ENCODE measurements at places on chromosomes 4 and X.

GRCh38 chrX:109187473-109188168 lies 294.3 kb downstream of the GUCY2F start:
- no peak for DNase-seq

GRCh38 chr4:148442832-148443511 lies 758 bp upstream of the NR3C2 start:
- DNase-seq, result no peak

GRCh38 chrX:17740137-17741122 lies 3.1 kb downstream of the SCML1 start:
- no peak for DNase-seq

GRCh38 chrX:115357326-115358120 lies 68.0 kb downstream of the LUZP4 start:
- no peak for DNase-seq

GRCh38 chr4:118921786-118922185 lies 33.1 kb downstream of the SYNPO2 start:
- DNase-seq, result no peak

DNA sequence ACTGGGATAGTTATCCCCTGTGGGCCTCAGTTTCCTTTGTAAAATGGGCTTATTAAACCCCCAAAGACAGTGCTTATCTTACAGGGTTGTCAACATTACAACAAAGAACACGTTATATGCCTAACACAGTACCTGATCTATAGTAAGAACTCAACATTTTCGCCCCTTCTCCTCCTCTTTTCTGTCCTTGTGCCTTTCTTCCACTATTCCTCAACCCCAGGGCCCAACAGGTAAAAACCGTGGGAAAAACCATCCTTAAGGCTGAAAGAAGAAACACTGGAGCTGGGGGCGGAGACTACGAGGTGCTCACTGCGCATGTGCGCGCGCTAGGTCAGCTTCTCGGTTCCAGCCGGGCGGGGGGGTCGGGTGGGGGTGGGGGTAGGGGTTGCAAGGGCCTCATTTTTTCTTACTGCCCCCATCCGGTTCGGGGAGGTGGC lies 426 bp upstream of the XIAP start:
- DNase-seq, result peak; percentile 89

DNA sequence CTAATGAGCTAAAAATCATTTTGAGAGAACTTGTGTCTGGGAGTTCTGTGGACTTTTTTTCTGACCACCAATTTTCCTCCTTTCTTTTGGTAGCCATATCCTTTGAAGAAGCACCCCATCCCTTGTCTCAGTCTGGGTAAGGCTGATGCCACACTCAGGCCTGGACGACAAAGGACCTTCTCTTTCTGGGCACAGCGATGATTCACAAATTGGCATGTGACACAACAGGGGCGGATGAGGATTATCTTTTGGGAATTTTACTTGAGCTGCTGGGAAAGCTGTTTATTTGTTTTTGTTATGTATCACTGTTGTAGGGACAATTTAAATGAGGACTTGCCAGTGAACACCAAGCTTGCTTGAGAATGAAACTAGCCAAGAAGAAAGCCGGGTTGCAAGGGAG lies 233.4 kb upstream of the HAND2 start:
- DNase-seq, result no peak

- DNase-seq, result no peak
These were observed 26.4 kb upstream of the HPGDS start for GRCh38 chr4:94369046-94369445.

GRCh38 chrX:30615229-30615628 lies 37.7 kb upstream of the TASL start:
- no peak for DNase-seq

DNA sequence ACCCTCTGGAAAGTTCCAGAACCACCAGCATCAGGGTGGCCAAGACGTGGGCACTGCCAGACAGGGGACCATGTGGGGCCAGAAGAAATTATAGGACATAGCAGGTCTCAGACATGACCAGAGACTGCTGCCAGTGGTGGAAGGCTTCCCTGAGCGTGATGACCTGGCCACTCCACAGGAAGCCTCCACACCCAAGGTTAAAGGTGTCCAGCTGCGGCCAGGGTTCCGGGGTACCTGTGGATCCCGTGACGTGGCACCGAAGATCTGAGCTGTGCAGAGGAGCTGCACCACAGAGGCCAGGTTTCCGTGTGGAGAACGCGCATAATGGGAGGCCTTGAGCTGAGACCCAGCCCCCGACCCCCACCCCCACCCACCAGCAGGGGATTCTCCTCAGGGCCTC lies 16.4 kb upstream of the CTBP1 start:
- DNase-seq, result no peak

DNA sequence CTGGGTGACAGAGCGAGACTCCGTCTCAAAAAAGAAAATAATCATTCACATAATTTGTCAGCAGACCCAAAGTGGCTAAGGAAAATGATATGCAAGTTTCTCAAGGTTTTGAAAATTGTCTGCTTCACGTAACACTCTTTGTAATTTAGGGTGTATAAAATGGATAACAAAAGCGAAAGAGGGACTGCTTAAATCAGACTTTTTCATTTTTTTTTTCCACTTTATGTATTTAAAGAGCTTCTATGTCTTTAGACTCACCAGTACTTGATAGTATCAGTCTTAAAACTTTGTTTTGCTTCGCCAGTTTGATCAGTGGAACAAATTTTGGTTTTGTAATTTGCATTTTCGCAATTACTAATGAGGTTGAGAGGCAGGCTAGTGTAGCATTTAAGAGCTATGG lies 34.6 kb downstream of the USP9X start:
- no peak for DNase-seq

DNA sequence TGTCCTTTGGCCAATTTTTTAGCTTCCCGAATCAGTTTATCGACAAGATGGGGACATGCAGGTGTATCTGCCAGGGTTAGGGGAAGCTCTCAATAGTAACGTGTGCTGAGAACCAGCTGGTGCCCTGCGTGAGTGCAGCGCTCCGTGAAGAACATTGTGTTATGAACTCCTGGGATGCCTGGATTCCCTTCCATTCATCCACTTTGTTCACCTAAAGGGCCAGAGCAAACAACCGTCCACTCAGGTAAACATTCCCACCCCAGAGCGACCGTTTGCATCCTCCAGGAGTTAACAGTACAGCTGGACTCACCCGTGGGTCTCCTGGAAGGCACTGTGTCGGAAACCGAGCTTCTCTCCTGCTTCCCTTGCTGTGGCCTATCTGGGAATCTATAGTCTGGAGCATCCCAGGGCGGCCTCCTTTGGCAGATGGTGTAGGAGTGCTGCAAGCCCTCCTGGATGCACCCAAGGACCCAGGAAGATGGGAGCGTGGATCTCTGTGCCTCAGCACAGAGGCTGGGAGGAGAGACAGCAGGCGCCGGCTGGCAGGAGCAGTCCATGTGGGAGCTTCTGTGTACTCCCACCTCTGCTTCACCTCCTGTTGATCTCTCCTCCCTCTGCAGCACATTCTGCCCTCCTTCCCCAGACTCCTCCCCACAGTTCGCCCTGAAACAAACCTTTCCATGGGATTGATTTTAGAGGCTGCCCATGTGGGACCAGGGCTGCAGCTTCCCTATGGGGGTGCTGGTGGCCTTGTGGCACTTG lies 62.7 kb downstream of the SHROOM2 start:
- DNase-seq, result no peak

GRCh38 chrX:153633607-153634180 lies 13.3 kb upstream of the DUSP9 start:
- DNase-seq, result peak; percentile 68

GRCh38 chrX:138519296-138519695 lies 192.2 kb downstream of the FGF13 start:
- no peak for DNase-seq

DNA sequence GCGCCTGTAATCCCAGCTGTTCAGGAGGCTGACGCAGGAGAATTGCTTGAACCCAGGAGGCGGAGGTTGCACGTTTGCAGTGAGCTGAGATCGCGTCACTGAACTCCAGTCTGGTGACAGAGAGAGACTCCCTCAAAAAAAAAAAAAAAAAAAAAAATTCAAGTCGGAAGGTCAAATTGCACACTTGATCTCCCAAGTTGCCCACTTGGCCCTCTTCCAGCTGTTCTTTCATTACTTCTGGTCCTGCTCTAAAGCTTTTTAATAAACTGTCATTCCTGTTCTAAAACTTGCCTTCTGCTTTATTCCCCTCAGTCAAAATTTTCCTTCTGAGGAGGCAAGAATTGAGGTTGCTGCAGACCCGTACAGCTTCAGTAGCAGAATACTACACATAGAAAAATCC lies 2358.0 kb downstream of the ARAP2 start:
- no peak for DNase-seq

DNA sequence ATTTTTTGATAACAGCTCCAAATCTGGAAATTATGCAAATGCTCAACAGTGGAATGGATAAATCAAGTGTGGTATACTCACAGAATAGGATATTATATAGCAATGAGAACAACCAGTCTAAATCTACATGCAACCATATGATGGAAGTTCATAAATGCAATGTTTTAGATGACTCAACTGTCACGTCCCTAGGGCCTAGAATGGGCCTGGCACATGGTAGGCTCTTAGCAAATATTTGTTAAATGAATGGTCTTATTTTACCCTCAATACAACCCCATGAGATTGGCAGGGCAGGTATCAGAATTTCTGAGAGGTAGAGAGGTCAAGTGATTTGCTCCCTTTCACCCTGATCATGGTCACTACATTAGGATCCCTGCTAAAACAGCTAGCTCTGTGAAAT lies 14.6 kb upstream of the NKX3-2 start:
- no peak for DNase-seq

- no peak for DNase-seq
These were observed 38.7 kb downstream of the PCGF3 start for GRCh38 chr4:744212-744841.

DNA sequence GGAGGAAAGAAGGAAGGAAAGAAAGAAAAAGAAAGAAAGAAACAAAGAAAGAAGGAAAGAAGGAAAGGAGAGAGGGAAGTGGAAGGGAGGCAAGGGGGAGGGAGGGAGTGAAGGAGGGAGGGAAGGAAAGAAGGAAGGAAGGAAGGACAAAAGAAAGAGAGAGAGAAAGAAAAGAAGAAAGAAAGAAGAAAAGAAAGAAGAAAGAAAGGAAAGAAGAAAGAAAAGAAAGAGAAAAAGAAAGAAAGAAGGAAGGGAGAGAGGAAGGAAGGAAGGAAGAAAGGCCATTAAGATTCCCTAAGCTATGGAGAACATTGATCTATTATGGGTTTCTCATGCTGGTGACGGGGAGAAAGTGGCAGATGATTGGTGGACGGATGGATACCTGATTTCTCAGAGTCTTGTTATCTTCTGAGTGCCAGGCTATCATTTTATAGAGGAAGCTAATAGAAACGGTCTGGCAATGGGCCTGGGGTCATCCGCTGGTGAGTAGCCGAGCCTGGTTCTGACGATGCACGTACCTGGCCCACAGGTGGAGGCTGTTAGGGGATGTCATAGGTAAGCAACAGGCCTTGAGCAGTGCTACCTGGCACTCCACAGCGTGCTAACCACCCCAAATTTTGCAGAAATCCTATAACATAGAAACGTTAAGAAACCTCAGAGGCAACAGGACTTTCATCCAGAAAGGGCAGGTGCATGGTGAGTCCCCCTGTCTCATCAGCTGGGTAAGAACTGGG lies 142.9 kb downstream of the SHOX start:
- DNase-seq, result peak; percentile 15

DNA sequence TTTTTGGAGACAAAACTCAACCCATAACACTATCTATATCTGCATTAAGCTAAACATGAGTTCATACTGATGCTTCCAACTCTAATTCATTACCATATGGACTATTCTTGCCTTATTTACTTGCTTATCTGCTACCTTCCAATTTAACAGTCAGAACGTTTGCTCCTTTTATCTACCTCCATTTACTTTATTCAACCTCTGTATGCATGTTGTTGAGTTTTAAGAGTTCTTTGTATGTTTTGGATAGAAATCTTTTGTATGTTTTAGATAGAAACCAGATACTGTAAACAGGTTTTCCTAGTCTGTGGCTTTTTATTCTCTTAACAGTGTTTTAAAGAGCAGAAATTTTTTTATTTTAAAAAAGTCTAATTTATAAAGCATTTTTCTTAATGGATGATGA lies 542.2 kb upstream of the NDST4 start:
- DNase-seq, result no peak

DNA sequence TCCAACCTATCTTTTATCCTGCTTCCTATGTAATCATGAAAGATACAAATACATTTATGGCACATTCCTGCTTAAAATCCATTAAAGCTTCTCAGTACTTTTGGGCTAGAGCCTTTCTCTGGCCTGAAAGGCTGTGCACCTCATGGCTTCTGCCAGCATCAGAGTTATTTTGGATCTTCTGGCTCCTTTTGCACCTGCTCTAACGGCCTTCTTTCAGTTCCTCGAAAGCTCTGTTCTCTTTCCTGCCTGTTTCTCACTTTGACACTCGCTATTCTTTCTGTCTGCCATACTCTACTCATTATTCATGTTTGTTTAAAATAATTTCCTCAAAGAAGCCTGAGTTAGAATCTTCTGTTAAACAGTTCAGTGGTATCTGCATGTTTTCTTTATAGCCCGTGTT lies 86.0 kb downstream of the LRP2BP start:
- DNase-seq, result no peak

DNA sequence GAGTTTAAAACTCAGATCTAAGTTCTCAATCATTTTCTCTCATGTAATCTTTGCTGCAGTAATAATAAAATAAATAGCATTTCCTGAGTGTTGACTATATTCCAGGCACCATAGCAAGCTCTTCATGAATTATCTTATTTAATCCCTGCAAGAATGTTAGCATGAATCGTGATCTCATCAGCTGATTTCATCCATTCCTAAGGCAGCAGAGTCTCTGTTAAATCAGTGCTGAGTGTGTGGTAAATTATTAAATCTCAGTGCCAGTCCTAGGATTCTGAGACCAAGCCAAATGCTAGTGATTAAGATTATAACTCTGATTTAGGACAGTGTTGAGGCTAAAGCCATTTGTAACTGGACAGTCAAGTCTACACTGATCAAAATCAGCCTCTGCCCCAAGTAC lies 240.3 kb upstream of the TAPT1 start:
- no peak for DNase-seq

DNA sequence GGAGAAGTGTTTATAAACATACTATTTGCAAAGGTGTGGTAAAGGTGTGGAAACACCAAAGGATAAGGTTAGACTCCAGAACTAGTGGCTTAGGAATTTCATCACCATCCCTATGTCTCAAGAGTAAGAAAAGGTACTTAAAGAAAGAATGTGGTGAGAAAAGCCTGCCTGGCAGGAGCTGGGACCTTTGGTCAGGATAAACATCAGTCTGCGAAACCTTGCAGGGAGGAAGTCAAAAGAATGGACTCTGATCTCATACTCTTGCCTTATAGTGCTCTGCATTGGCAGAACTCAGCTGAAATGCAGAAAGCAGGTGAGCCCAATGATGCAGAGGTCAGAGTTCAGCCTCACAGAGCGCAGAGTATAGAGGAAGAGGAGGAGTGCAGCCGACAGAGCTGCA lies 97.2 kb upstream of the NR3C2 start:
- no peak for DNase-seq

GRCh38 chr4:8097141-8097541 lies 61.5 kb downstream of the ABLIM2 start:
- DNase-seq, result peak; percentile 10
